ACHN (cell line): ENCODE measurements at places on chromosomes 16 and 17.

- no peak for DNase-seq
Measured at GRCh38 chr17:17844079-17844478, 7.3 kb upstream of the SREBF1 start.

- no peak for DNase-seq
Measured at GRCh38 chr17:13702266-13702665, 100.5 kb upstream of the HS3ST3A1 start.

DNA sequence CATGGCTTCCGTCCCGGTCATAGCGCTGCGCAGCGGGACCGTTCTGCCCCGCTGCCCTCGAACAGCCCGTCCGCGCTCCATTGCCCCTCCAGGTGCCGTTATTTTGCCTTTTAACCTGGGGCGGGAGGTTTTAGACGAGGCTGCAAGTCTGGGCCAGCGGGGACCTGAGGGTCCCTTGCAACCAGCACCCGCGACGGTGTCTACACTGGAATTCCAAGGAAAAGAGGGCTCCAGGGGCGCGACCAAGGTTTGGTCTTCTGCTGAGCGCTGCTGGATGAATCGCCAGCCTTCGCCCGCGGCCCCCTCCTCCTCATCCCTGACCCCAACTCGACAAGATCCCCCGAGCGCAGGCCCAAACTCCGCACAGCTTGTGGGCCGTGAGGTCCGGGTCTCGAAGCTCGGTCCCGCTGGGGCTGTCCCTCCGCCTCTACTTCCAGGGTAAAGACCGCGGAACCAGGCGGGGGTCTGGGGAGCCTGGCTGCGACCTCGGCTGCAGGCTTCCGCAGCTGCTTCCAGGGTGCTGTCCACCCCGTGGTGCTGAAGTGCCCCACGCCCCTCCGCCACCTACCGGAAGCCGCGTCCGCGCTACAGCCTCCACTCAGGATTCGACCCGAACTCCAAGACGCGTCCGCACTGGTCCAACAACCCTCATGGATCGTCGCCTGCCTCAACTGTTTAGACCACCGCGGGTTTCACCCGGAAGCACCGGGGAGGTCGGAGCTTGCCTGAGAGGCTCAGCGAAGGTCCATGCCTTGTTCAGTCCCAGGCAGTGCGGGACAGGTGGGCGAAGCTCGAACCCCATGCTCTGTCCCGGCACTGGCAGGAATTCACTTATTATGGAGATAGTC is 10.1 kb upstream of the CA4 start:
- DNase-seq: peak; percentile 79

GRCh38 chr16:54135361-54136275 is 151.0 kb downstream of the IRX3 start:
- DNase-seq: no peak
